Immature natural killer cell (primary cell): ENCODE measurements at places on chromosomes 7 and 10. TPM values are rescaled to one million over a fixed set of nuclear protein-coding genes. Genes with fewer than 3 reads are reported as not detected.
A peak's percentile ranks its signal among the peaks of the same experiment; 100 is the strongest.

The PSAP gene
- 798 TPM for polyA plus RNA-seq

The GSTO2 gene
- 0.16 TPM for polyA plus RNA-seq

The AGAP9 gene
- polyA plus RNA-seq, result 0.29 TPM

The DNAH11 gene
- not detected for polyA plus RNA-seq

The ANXA8 gene
- not detected for polyA plus RNA-seq

The CCDC172 gene
- not detected for polyA plus RNA-seq

DNA sequence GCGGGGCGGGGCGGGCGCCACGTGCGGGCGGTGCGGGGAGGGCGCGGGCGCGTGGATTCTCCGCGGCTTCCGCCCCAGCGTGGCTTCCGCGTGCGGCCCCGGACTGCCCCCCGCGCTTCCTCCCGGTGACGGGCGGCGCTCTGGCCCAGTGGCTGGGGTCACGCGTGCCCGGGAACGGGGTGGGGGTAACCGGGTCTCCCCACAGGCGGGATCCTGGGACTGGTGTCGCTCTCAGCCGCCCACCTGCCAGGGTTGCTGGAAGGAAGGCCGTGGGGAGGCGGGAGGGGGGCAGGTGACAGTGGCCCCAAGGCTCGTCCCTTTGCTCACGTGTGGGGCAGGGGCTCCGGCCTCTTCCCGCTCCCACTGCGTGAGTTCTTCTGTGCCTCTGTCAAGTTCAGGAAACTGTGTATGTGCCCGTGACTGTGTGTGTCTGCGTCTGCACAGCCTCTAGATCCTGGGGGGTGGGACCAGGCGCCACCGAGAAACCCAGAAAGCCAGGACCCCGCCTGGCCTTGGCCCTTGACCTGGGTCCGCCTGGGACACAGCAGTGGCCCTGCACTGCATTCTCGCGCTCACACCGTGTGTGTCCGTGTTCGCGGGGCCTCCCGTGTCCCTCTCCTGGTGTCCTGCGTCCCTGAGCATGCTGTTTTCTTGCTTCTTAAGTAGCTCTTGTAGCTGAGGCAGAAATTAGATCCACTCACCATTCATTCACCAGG lies 919 bp downstream of the MAFK start:
- H3K4me1 ChIP-seq, result peaks cover 36% of the 10 kb centered on the region
- DNase-seq, result peak; percentile 70
- H3K4me3 ChIP-seq, result peak overlapping the region; percentile 90

DNA sequence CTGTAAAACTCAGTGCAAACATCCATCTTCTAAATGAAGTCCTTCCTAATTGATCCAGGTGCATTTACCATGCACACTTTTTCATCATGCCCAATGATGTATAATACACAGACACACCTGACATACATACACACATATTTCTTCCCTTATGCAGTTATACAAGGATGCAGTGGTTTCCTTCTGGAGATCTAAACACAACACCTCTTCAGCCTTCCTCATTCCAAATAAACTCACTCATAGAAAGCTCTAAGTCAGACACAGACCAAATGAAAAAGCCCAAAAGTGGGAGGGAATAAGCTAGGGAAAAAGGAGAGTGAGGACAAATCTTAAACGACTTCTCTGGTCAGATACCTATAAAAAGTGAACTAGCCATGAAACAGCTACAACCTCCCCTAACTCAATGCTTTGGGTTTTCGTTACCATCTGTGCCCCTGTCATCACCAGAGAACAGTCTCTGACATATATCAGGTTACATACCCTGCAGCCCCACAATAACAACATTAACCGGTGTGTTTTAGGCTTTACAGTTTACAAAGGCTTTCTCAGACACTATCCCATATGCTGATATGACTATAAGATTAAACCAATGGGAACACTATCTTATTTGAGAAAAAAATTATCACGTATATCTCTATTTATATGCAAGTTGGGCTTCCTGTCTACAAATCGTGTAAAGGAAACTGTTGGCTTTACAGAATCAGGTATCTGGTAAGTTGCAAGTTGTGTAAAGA lies 675.2 kb downstream of the PHTF2 start:
- H3K36me3 ChIP-seq, result no peaks in the 10 kb centered on the region
- H3K4me3 ChIP-seq, result no peak overlapping the region
- no peak overlapping the region for H3K27ac ChIP-seq
- no peak for DNase-seq
- no peaks in the 10 kb centered on the region for H3K4me1 ChIP-seq
- H3K27me3 ChIP-seq, result peaks cover 2% of the 10 kb centered on the region

- peaks cover 28% of the 10 kb centered on the region for H3K4me1 ChIP-seq
- H3K27ac ChIP-seq, result no peak overlapping the region
- DNase-seq, result no peak
- no peak overlapping the region for H3K4me3 ChIP-seq
- no peaks in the 10 kb centered on the region for H3K36me3 ChIP-seq
Observed at GRCh38 chr7:150759479-150759878, 22.3 kb downstream of the GIMAP5 start.

GRCh38 chr10:102511583-102512274 lies 8.0 kb downstream of the SUFU start:
- no peak overlapping the region for H3K4me3 ChIP-seq
- H3K27me3 ChIP-seq, result no peaks in the 10 kb centered on the region
- H3K4me1 ChIP-seq, result peaks cover 6% of the 10 kb centered on the region
- H3K36me3 ChIP-seq, result peaks cover 17% of the 10 kb centered on the region
- H3K27ac ChIP-seq, result no peak overlapping the region

- H3K4me1 ChIP-seq, result no peaks in the 10 kb centered on the region
- H3K36me3 ChIP-seq, result no peaks in the 10 kb centered on the region
- no peak overlapping the region for H3K4me3 ChIP-seq
- H3K27me3 ChIP-seq, result no peaks in the 10 kb centered on the region
Observed at GRCh38 chr10:30868611-30869010, 163.1 kb downstream of the ZNF438 start.
